ENCODE measurements at places on chromosomes 11 and 22.

DNA sequence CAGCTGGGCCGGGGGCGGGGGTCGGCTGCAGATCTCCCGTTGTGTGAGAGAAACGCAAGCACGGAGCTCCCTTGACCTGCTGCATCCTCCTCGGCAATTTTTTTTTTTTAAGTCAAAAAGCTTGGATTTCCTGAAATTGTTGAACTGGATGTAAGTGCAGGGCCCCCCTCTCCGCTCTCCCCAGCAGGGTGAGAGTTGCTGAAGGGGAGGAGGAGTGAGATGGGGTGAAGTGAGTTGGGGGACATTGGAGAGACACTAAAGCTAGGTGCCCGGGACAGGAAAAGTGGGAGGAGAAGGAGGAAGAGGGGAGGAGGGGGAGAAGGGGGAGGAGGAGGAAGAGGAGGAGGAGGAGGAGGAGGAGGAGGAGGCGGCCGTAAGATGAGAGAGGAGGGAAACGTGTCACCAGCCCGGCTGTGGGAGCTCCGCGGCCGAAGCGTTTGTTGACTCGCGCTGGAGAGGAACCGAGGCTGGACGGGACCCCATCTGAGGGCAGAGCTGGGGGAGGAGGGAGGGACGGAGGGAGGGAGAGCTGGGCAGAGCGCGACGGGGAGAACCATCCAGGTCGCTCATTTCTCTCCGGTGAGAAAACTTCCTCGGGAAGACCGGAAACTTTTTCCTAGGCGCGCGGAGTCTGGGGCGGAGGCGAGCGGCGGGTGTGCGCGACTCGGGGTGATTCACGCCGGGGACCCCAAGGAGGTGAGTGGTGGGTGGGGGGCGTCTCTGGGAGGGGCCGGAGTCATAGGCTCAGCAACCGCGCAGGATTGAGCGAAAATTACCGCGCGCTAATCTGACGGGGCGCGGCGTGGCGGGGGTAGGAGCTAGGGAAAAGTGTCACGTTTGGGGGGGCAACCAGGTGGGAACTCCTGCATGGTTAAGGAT lies 80.2 kb downstream of the PRR5L start:
- no peak for DNase-seq

DNA sequence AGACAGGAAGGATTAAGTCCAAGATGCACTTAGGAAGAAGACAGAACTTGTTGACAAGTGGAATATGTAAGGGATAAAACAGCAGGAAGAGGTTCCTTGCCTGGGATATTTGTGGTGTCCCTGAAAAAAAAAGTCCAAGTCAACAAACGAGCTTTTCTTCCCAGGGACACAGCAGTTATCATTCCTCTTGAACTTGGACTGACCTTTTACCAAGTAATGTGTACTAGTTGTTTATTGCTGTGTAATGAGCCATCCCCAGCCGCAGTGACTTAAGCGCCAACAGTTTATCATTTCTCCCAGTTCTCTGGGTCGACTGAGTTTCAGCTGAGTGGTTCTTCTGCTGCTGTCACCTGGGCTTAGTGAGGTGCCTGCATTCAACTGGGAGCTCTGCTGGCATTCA lies 37.0 kb downstream of the KREMEN1 start:
- DNase-seq: no peak

- DNase-seq: no peak
Measured at GRCh38 chr11:120178561-120179056, 32.2 kb upstream of the OAF start.

DNA sequence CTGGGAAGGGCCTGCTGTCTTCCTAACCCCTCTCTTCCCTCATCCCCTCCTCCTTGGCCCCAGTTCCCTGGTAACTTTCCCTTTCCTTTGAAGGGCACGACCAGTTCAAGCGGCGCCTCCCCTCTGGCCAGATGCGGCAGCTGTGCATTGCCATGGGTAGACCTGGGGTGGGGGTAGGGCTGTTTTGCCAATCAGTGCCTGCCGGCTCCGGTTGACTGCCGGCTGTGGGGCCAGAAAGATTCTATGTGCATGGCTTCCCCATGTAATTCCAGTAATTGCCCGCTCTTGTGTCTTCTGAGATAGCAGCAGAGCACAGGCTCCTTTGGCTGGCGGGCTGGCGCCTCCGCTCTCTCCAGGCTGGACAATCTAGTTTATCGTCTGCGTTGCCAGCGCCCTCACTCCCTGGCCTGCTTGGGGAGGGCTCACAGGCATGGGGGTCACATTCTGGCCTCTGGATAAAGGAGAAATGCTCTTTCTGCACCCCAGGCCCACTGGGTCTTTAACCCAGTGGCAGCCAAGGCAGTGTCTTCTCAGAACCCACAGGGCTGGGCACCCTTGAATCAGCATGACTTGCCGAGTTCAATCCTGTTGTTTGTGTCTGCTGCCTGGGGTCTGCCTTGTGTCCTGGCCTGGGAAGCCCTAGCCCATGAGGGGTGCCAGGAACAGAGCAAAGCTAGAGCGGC lies 9.4 kb downstream of the SIDT2 start:
- DNase-seq: no peak

DNA sequence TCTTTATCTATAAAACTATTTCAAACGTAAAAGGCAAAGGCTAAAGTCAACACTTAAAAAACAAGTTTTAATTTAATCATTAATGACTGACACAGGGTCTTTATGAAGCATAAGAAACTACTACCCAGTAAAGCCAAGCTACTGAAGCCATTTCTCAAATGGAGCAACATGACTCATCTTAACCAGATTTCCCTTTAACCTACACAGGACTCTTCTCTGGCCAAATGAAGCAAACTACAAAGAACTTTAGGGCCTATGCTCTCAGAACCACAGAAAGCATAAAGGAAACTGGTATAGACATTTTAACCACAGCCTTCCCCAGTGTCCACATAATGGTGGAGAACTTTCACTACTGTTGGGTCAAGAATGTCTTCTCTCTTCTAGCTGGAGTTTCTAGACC lies 34.7 kb downstream of the ALG9 start:
- no peak for DNase-seq

- DNase-seq: no peak
Measured at GRCh38 chr22:24146791-24147353, 34.4 kb upstream of the SUSD2 start.

DNA sequence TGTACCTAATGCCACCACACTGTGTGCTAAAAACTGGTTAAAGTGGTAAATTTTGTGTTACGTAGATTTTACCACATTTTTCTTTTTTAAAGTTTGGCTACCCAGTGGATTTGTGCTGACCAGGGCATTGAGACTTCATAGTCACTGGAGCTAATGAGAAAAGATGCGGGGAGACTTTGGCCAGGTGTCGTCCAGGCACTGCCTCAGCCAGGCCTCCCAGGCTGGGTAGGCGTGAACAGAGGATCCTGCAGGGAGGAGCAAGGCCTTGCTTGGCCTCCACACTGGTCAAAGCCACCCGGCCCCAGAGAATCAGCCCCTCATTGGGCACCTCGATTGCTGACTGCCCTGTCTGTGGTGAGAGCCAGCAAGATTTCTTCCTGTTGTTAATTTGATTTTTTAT lies 13.4 kb upstream of the MGAT3 start:
- no peak for DNase-seq

- no peak for DNase-seq
Measured at GRCh38 chr11:73493956-73494598, 103.8 kb downstream of the FAM168A start.

DNA sequence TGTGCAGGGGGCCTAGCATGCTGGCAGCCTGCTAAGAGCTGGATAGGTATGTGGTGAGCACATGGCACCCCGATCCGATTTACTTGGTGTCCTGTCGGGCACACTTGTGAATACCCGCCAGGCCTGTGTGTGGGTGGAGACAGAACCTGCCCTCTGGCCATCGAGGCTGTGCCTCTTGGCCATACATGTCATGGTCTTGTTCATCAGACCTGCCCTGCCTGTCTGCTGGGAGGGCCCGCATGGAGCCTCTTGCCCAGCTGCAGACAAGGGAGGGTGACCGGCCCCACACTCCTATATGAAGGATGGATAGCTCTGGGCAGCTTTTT lies 310.2 kb downstream of the TBC1D22A start:
- no peak for DNase-seq

All from activated naive CD4-positive, alpha-beta T cell (primary cell).